ENCODE measurements at places on chromosomes 13 and 19.

GRCh38 chr19:11475861-11476260, 5.0 kb downstream of the ELAVL3 start:
- no peak for ATAC-seq

DNA sequence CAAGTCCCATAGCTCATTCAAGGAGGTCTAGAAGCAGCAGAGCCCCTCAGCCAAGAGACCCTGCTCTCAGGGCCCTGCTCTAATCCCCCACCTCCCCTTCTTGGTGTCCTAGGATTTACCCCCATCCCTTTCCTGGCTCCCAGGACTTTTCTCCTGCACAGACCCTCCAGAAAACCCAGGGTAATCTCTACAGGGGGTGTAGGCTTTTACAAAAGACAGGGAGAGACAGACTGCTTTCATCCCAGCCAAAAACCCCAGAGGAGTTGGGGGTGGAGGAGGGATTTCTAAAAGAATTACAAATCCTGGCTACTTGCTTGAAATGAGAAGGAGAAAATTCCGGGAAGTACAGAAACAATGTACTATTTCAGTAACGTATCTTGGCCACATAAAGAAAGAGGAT, 133.3 kb downstream of the TNFSF13B start:
- no peak for ATAC-seq

DNA sequence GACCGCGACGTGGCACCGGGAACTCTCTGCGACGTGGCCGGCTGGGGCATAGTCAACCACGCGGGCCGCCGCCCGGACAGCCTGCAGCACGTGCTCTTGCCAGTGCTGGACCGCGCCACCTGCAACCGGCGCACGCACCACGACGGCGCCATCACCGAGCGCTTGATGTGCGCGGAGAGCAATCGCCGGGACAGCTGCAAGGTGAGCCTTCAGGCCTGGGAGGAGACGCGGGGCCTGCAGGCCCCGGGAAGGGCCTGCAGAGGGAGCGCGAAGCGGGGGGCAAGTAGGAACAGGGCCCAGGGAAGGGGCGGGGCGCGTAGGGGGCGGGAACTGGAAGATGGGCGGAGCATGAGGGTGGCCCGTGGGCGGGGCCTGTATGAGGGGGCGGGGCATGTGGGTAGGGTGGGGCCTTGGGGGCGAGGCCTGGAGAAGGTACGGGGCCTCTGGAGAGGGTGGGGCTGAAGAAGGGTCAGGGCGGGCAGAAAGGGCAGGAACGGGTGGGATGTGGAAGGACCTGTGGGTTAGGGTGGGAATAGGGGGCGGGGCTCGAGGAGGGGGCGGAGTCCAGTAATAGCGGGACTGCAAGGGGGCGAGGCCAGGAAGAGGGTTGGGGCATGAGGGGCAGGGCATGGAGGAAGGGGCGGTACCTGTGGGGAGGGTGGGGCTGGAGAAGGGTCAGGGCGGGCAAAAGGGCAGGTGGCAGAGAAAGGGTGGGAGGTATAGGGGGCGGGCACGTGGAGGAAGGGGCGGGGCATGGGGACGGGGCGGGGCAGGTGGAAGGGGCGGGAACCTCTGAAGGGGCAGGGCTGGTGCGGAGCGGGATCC, 2.5 kb downstream of the CFD start:
- ATAC-seq, result peak; percentile 42

GRCh38 chr13:24207841-24208667, 47.5 kb downstream of the SPATA13 start:
- peak; percentile 96 for ATAC-seq

GRCh38 chr19:19160461-19161035, 9.5 kb downstream of the MEF2B start:
- ATAC-seq, result no peak

- peak; percentile 65 for ATAC-seq
Measured at GRCh38 chr13:45119469-45119990, 780 bp upstream of the GTF2F2 start.
